ENCODE measurements at places on chromosomes 7 and 10. TPM values are rescaled to one million over a fixed set of nuclear protein-coding genes. Genes with fewer than 3 reads are reported as not detected.

GRCh38 chr7:22252016-22252415 is 104.9 kb downstream of the RAPGEF5 start:
- no peak for DNase-seq

DNA sequence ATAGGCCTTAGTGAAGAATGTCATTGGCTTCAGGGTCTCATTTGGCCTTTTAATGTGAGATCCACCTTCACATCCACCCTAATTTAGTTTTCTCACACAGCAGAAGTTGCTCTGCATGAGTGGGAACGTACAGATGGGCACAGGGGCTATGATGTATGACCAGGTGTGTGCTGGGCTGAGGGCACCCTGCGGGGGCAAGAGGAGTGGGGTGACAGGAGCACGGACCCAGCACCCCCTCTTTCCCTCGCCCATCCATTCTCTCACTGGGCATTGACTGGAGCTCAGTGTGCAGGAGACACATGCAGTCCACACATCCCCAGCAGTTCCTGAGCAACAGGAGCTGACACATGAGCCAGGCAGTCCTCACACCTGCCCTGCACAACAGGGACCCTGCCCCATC is 95.1 kb upstream of the PPP2R2D start:
- DNase-seq, result no peak

GRCh38 chr7:107758667-107759066 is 14.7 kb downstream of the CBLL1 start:
- no peak for DNase-seq

GRCh38 chr7:158648787-158649186 is 55.8 kb downstream of the NCAPG2 start:
- DNase-seq, result no peak

The MMP21 gene
- not detected for total RNA-seq

DNA sequence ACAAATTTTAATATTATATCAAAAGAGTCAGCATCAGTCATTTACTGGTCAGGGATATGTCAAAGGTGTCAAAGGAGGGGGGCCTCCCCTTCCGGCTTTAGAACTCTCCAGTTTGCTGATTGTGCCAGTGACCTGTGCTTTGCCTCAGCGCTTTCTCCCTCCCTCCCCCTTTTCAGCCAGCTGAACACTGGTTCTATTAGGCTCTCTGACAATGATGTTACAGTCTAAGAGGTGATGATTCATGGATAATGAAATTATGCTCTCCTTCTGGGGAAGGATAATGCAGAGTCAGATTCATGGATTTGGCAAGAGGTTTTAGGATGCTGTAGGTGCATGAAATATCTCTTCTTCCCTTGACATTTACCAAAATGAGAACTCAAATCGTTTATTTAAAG is 6.1 kb downstream of the LRRTM3 start:
- DNase-seq, result no peak

DNA sequence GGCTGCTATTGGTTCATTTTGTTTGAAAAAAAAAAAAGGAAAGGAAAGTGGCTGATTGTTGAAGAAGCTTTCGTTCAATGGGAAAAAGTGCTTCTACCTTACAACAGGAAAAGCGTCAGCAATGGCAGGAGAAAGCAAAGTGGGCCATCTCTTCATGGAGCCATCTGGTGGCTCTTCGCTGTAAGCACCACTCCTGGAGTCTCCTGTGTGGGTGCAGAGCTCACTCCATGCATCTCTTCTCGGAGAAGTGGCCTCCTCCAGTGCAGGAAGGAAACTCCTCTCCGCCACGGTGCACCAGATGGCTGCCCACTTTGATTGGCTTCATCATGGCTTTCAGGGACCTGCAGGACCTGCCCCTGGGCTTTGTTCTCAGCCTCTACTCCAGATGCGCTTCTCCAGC is 250.9 kb downstream of the PTEN start:
- DNase-seq, result no peak

The TMEM248 gene
- 108 TPM for total RNA-seq

DNA sequence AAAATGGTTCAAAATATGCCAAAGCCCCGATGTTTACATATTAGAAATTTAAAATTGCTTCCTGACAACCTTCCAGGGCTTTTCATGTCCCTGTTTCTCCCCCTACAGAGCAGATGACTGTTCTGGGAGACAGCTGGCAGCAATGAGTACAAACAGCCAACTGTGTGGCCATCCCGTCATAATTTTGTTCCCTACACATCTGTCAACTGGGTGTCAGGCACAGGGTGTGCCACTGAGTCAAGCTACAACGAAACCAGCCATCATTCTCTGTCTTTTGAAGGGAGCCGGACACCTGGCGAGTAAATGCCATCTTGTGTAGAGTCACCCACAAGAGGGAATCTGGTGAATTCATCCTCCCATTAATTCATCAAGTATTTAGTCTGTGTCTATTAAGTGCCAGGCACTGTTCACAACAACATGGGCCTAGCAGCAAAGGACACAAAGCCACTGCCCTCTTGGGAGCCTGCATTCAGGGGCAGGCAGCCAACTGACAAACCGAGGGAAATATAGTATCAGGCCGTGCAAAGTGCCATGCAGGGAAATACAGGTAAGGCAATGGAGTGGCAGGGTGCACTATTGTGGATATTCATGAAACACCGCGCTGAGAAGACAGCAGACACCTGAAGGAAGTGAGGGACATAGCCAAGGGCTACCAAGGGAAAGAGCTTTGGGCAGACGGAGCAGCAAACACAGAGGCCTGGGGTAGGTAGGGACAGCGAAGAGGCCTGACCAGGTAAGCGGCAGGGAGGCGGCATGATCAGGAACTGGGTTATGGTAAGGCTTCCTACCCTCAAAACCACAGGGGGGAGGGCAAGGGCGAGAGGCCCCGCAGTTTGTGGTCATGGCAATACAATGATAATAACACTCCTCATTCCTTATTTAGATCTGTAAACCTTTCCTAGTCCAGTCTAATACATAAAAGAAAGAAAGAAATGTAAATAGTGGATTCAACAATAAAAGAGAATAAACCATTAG is 213.6 kb downstream of the FAM107B start:
- DNase-seq, result no peak

The ERVW-1 gene
- not detected for total RNA-seq

The VWC2 gene
- 0.06 TPM for total RNA-seq

The TRIM73 gene
- total RNA-seq, result 1.6 TPM

DNA sequence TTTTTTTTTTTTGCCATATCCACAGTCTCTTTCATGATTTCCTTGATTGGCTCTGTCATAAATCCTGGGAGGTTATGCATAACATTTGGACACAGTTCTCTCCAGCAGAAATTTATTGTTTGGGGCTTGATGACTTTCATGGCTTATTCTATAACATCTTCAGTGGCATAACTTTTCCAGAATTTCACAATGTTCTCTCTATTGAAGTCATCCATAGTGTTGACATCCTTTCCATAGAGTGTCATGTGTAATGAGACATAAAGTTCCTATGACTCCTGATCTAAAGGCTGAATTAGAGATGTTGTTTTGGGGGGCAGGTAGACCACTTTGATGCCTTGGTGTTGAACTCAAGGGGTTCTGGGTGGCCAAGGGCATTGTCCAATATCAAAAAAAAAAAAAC is 36.7 kb upstream of the STK17A start:
- DNase-seq, result no peak

The GNAI1 gene
- total RNA-seq, result 74.6 TPM

The IDI2 gene
- total RNA-seq, result not detected

- no peak for DNase-seq
Measured at GRCh38 chr7:41203542-41203941, 499.3 kb downstream of the INHBA start.

The SUFU gene
- 8.3 TPM for total RNA-seq

DNA sequence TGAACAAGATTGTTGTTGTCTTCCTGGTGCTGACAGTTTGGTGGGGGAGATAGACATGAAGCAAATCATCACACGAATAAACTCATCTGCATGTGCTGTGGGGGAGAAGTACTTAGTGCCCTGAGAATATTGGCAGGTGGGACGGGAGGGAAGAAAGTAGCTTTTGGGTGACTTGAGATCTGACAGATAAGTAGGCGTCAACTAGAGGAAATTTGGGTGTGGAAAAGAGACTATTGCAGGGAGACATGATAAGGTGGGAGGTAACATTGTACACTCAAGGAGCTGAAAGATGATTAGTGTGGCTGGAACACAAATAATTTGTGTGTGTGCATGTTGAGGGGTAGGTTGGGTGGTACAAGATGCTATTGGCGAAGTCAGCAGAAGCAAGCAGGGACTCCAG is 30.1 kb downstream of the CNNM2 start:
- no peak for DNase-seq

The GFRA1 gene
- total RNA-seq, result 64.7 TPM

DNA sequence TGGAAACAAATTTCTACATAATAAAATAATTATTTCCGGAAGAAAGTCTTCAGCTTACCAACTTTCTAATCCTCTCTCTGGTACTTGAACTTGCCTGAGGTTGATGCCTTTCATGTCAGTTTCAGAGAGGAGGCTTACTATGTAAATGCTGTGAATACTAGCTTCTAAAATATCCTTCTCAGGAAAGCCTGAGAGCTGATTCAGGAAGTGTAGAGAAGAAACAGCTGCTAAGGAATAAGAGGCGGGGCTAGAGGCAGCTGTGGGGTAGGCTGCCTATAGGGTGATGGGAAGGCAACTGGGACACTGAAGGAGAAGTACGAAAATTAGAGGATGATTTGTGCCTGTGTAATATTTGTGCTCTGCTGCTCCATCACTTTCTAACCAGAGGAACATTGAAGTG is 69.3 kb downstream of the AVL9 start:
- DNase-seq, result no peak

GRCh38 chr7:101239191-101239950 is 1.8 kb upstream of the CLDN15 start:
- DNase-seq, result no peak

- DNase-seq, result no peak
Measured at GRCh38 chr10:71457908-71458307, 61.2 kb downstream of the CDH23 start.

DNA sequence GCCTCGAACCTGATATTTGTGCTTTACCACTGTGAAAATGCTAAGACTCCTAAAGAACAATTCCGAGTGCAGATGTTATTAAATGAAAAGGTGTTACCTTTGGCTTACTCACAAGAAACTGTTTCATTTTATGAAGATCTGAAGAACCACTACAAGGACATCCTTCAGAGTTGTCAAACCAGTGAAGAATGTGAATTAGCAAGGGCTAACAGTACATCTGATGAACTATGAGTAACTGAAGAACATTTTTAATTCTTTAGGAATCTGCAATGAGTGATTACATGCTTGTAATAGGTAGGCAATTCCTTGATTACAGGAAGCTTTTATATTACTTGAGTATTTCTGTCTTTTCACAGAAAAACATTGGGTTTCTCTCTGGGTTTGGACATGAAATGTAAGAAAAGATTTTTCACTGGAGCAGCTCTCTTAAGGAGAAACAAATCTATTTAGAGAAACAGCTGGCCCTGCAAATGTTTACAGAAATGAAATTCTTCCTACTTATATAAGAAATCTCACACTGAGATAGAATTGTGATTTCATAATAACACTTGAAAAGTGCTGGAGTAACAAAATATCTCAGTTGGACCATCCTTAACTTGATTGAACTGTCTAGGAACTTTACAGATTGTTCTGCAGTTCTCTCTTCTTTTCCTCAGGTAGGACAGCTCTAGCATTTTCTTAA is 47.7 kb downstream of the MINPP1 start:
- DNase-seq, result no peak

The ZPBP gene
- not detected for total RNA-seq

The GIMAP6 gene
- 49.4 TPM for total RNA-seq

DNA sequence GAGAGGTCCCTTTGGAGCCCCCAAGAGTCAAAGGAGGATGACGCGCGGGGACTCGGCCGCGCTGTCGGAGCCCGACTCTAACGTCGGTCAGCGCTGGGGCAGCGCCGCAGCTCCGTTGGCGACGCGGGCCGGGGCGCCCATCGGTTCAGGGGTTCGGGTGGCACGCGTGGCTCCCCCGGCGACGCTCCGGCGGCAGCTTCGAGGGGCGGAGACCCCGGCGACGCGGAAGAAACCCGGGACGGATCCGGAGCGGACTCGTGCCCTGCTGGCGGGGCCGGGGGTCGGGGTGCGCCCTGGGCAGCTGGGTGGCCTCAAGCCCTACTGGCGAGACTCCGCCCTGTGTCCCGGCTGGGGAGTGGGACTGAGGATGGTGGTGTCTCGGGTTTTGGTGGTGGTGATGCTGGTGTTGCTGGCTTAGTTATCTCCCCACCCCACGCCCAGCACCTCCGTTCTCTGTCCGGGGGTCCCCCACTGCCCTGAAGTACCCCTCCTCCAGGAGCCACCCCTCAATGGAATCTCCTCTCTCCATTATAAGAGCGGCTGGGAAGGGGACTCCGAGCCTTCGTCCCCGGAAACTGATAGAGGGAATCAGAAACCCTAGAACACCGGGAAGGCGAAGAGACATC is at the start of gene NAT16:
Gene NAT16, minus strand, starts transcription at position 164 of the 626 bp plus-strand sequence. CDS start 5,486 bp downstream, outside the sequence.
- no peak for DNase-seq

DNA sequence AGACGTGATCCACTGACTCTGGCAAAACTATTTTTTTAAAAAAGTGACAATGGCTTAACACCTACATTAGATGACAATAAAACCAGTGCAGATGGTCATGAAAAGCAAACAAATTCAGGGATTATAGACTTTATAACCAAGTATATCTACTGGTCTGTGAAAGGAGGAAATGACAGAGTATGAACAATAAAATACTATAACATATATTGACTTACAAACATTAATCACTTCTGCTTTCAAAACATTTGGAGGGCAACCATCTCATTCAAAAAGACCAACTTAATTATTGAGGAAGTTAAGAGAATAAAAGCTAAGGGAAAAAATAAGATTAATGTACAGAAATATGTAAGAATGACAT is 34.8 kb downstream of the JMJD1C start:
- no peak for DNase-seq

The SPDYE2B gene
- not detected for total RNA-seq

The GPR146 gene
- total RNA-seq, result 37.3 TPM

The MBLAC1 gene
- 1.3 TPM for total RNA-seq

DNA sequence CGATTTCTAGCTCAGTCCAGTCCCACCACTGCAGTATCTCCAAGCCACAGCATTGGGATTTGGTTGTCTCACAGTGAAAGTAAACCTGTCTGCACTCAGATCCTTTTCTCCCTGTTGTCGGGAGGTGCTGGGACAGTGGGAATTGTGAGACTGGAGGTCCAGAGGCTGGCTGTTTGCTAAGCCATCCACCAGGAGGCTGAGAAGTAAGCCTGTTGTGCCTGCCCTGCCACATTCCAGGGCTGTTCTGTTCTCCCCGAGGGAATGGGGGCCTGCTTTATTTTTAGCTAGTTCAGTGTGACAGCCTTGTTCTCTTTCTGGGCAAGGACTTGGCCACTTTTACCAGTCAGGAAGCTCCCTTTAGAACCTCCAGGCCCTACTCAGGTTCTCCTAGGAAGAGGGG is 54.9 kb downstream of the HK1 start:
- no peak for DNase-seq

The FAM237B gene
- total RNA-seq, result not detected

- DNase-seq, result no peak
Measured at GRCh38 chr7:69457595-69458504, 140.4 kb upstream of the AUTS2 start.

- DNase-seq, result no peak
Measured at GRCh38 chr7:27300421-27300820, 57.8 kb downstream of the EVX1 start.

The MMD2 gene
- not detected for total RNA-seq

DNA sequence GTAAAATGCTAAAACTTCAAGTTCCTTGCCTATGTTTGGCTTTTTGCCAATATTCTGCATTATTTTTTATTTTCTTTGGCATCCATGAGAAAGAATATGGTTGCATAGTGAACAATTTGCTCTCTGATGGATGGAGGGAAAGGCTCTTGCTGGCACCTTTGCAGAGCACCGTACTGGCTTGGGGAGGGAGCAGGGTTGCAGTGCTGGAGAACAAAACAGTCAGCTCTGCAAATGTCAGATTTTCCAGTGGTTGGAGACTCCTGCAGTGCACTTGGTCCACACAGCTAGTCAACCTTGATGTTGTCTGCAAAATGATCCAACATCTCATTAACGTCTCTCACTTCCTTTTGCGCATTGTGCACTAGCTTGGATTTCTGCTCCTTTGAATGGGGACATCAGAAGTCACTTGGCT is 100.8 kb downstream of the ANLN start:
- no peak for DNase-seq

All from omental fat pad (tissue), 4 donors.